Activated T-cell treated with anti-CD3 and anti-CD28 coated beads, Interleukin-2, amount 50 U/mL, for 72 hours (primary cell): ENCODE measurements at places on chromosomes 6 and 20. TPM values are rescaled to one million over a fixed set of nuclear protein-coding genes. Genes with fewer than 3 reads are reported as not detected.
A peak's percentile ranks its signal among the peaks of the same experiment; 100 is the strongest.

- no peak overlapping the region for H3K4me3 ChIP-seq
- no peaks in the 10 kb centered on the region for H3K36me3 ChIP-seq
- no peak for DNase-seq
Observed at GRCh38 chr6:160756871-160757270, 54.8 kb downstream of the PLG start.

DNA sequence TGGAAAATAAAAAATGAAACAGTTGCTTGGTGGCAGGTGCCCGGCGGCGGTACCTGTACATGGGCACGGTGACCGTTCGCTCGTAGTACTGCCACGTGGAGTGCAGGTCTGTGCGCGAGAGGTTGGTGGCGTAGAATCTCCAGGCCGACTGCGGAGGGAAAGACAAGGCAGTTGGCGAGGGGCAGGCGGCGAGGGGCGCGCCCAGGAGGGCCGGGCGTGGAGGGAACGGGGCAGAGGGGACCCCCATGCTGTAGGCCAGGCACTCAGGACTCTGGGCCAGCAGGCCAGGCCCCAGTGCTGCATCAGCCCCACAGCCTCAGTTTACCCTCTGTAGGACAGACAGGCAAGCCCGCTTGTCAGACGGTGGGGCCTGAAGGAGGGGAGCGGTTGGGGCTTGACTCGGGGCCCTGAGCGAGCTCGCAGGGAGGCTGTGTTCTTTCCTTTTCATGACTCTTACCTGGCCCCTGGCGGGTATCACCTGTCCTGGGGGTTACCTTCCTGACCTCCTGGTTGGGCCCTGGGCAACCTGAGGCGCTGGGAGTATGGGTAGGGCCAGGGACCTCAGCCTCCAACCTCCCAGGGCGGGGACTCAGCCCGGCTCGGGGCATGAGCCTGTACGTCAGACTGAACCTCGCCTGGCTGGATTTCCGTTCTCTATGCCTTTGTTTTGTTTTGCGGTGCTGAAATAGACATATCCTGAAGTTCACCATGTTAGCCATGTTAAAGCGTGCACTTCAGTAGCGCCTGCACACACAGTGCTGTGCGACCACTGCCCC, 38.5 kb downstream of the KCNQ2 start:
- H3K4me1 ChIP-seq, result peaks cover 16% of the 10 kb centered on the region
- no peaks in the 10 kb centered on the region for H3K36me3 ChIP-seq
- H3K27ac ChIP-seq, result no peak overlapping the region
- no peak for DNase-seq
- H3K27me3 ChIP-seq, result peaks cover 7% of the 10 kb centered on the region

DNA sequence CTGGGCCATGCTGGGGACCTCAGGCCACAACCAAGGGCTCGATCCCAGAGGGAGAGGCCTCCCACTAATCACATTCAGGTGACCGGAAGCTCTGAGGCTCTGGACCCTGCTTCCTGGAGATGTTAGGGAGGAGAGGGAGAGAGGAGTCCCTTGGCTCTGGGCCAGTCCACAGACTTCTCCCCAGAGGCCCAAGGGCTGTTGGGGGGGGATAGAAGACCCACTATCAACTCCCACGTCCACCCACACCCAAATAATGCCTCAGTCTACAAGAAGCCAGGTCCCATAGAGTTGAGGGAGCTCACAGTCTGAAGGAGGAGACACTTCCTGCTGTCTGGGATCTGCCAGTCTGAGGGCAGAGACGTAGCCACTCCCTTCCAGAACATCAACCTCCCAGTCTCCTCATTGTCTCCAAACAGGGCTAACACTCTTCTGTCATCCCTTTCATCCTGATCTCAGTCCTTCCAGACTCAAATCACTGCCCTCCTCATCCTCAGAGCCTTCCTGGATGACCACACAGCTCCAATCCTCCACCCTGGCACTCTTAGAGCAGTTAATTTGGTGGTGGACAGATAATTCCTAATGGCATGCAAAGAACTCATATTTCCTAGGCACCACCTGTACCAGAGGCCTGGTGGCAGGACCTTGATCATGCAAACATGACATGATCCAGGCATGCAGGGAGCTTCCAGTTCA, 69.9 kb downstream of the MRPL14 start:
- H3K36me3 ChIP-seq, result no peaks in the 10 kb centered on the region
- H3K4me1 ChIP-seq, result peaks cover 11% of the 10 kb centered on the region
- no peak for DNase-seq
- H3K27ac ChIP-seq, result no peak overlapping the region
- no peak overlapping the region for H3K4me3 ChIP-seq
- H3K27me3 ChIP-seq, result peaks cover 19% of the 10 kb centered on the region

- no peak for DNase-seq
- H3K4me3 ChIP-seq, result no peak overlapping the region
- H3K27ac ChIP-seq, result no peak overlapping the region
- H3K4me1 ChIP-seq, result no peaks in the 10 kb centered on the region
- H3K27me3 ChIP-seq, result no peaks in the 10 kb centered on the region
Observed at GRCh38 chr6:57021086-57021720, 25.3 kb upstream of the KIAA1586 start.

DNA sequence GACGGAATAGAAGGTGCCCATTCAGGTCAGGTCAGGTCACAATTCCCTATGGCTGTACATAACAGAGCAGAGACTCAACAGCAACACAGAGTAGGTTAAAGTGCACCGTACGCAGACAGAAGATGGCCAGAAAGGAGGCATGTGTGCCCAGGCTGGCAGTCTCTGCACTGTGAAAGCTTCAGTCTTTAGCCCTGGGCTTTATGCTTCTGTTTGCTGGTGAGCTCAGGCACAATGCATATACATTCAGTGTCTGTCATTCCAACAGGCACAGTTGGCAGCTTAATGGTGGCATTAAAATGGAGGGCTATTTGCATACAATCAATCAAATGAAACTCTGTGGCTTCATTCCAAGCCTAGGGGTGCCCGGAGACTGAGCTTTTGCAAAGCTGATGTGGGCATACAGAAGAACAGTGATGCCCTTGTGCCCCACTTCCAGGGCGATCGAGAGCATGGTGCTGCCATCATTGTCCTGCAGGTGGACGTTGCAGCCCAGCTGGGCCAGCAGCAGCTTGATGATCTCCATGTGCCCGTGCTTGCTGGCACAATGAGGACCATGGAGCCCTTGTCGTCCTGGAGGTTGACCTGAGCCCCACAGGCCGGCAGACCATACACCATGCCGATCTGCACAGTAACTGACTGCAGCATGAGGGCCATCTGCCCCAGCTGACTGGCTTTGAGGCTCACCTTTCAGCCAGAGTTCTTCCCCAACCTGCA, 22.4 kb downstream of the TRMT6 start:
- H3K4me3 ChIP-seq, result no peak overlapping the region
- peaks cover 19% of the 10 kb centered on the region for H3K27me3 ChIP-seq
- no peaks in the 10 kb centered on the region for H3K4me1 ChIP-seq
- no peak overlapping the region for H3K27ac ChIP-seq
- no peaks in the 10 kb centered on the region for H3K36me3 ChIP-seq

DNA sequence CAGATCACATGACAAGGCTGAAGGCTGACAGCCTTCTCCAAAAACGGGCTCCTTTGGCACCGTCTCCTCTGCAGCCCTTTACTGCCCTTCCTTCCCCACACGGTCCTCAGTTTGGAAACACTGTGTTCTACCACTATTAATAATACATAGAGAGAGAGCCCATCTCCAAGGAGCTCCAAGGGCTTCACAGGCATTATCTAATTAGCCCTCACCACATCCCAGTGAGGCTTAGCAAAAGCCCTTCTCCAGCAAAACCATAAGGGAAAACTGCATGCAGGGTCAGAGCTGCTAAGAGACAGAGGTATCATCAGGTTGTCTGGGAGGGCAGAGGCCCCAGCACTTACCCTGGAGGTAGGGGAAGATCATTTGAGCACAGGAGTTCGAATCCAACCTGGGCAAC, 169.3 kb upstream of the JARID2 start:
- H3K4me1 ChIP-seq, result peaks cover 25% of the 10 kb centered on the region

DNA sequence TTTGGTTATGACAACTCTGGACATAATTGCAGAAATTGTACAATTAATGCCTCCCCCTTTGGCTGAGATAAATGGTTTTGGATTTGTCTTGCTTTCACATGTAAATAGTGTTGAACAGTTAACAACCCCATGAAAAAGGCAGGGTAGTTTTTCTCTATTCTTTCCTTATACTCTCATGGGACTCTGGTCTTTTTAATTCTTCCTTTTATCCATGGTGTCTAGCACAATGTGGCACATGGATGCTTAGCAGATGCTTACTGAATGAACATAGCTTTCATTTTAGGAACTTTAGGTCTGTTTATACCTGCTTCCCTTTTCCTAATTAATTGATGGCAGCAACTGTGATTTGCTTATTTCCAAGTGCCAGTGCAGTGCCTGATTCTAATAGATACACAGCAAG, 75.6 kb downstream of the NCOA3 start:
- no peak for DNase-seq
- no peaks in the 10 kb centered on the region for H3K27me3 ChIP-seq
- peaks cover 9% of the 10 kb centered on the region for H3K36me3 ChIP-seq
- peak overlapping the region; percentile 75 for H3K4me3 ChIP-seq
- peak overlapping the region; percentile 73 for H3K27ac ChIP-seq

- H3K4me3 ChIP-seq, result no peak overlapping the region
- H3K27me3 ChIP-seq, result no peaks in the 10 kb centered on the region
- peaks cover 13% of the 10 kb centered on the region for H3K36me3 ChIP-seq
- H3K4me1 ChIP-seq, result peaks cover 8% of the 10 kb centered on the region
- H3K27ac ChIP-seq, result no peak overlapping the region
Observed at GRCh38 chr6:36906539-36907325, 21.0 kb downstream of the C6orf89 start.

- H3K27ac ChIP-seq, result peak overlapping the region; percentile 73
- H3K27me3 ChIP-seq, result no peaks in the 10 kb centered on the region
- H3K4me1 ChIP-seq, result peaks cover 95% of the 10 kb centered on the region
- H3K4me3 ChIP-seq, result peak overlapping the region; percentile 70
Observed at GRCh38 chr6:16481697-16482399, 243.5 kb downstream of the GMPR start.

DNA sequence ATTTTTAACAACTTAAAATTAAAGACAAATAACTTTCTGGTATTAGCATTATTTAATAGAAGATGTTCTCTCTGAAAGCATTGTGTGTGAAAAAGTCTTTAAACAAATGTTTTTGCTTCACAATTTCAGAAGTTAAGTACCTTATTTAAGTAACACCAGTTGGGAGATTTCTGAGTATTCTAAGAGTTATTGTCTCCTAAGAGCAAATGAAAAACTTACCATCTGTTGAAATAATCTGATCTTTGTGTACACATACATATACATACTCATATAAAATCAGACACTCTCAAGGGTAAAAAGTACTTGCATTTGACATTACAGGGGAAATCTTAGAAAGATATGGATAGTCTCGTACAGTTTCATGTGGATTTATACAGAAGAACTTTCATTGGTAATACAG, 2.4 kb downstream of the BTBD3 start:
- no peaks in the 10 kb centered on the region for H3K27me3 ChIP-seq
- H3K4me3 ChIP-seq, result no peak overlapping the region
- no peak overlapping the region for H3K27ac ChIP-seq

DNA sequence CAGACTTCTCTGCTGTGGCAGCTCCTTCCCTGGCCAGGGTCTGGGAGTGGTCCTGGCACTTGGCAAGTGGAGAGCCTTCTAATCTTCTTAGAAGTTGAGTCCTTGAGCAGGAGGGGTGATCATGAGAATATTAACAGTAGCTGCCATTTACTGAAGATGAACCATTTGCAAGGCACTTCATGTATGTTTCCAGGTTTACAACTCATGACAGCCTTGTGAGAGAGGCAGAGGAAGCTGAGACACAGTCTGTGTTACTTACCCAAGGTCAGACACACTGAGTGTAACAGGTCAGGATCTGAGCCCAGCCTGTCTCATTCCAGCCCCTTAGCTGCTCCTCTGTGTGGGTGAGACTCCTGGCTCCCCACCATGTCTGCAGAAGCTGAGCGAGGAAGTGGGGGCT, 45.5 kb upstream of the SRF start:
- no peaks in the 10 kb centered on the region for H3K36me3 ChIP-seq
- H3K27ac ChIP-seq, result no peak overlapping the region
- no peak overlapping the region for H3K4me3 ChIP-seq
- H3K27me3 ChIP-seq, result no peaks in the 10 kb centered on the region
- DNase-seq, result no peak

GRCh38 chr6:128963561-128963960, 80.6 kb downstream of the LAMA2 start:
- H3K36me3 ChIP-seq, result no peaks in the 10 kb centered on the region

DNA sequence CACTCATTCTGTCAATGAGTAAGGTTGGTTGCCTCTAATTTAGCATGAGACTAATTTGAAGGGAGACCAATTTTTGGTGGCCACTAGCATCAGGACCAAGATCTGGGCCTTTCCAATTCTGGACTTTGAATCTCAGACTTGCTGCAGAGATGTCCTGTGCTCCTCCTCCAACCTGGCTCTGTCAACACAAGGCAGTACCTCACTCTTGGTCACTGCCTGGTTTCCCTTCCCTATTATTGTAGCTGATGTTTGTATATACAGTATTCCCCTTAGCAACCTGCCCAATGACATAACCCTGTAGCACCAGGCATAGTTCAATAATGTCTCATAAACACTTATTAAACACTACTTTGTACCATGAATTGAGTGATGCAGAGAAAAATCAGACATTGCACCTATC, 50.4 kb downstream of the UNC5CL start:
- H3K36me3 ChIP-seq, result no peaks in the 10 kb centered on the region
- H3K4me3 ChIP-seq, result no peak overlapping the region
- no peak for DNase-seq

GRCh38 chr20:46273717-46274116, 34.6 kb downstream of the CDH22 start:
- peaks cover 2% of the 10 kb centered on the region for H3K36me3 ChIP-seq
- H3K4me1 ChIP-seq, result no peaks in the 10 kb centered on the region
- no peak overlapping the region for H3K27ac ChIP-seq
- H3K27me3 ChIP-seq, result peaks cover 77% of the 10 kb centered on the region
- no peak overlapping the region for H3K4me3 ChIP-seq

GRCh38 chr20:63553933-63554290, at the start of gene FNDC11:
TSS of gene FNDC11 (plus strand) at chr20:63554159. CDS start at chr20:63555664, 1,505 bp downstream.
- peaks cover 10% of the 10 kb centered on the region for H3K27me3 ChIP-seq
- peak; percentile 57 for DNase-seq
- H3K36me3 ChIP-seq, result no peaks in the 10 kb centered on the region
- no peak within 1 kb of the TSS for H3K27ac ChIP-seq

- peaks cover 59% of the 10 kb centered on the region for H3K4me1 ChIP-seq
- H3K27ac ChIP-seq, result no peak overlapping the region
- peaks cover 23% of the 10 kb centered on the region for H3K36me3 ChIP-seq
- peak overlapping the region; percentile 52 for H3K4me3 ChIP-seq
- H3K27me3 ChIP-seq, result no peaks in the 10 kb centered on the region
Observed at GRCh38 chr6:98941319-98941718, 6.4 kb downstream of the FBXL4 start.

Gene KCNK15
- total RNA-seq, result 0.48 TPM

Gene SLC35D3
- not detected for total RNA-seq

Gene ZNF512B
- total RNA-seq, result 20.0 TPM

Gene GLP1R
- 2.1 TPM for total RNA-seq

Gene MOCS1
- total RNA-seq, result 2.6 TPM

Gene EEF1E1
- total RNA-seq, result 39.3 TPM

Gene NSFL1C
- total RNA-seq, result 75.4 TPM
